ENCODE measurements at places on chromosomes 11 and 22.

GRCh38 chr11:132008872-132009271, 638.5 kb downstream of the NTM start:
- no peak for DNase-seq

DNA sequence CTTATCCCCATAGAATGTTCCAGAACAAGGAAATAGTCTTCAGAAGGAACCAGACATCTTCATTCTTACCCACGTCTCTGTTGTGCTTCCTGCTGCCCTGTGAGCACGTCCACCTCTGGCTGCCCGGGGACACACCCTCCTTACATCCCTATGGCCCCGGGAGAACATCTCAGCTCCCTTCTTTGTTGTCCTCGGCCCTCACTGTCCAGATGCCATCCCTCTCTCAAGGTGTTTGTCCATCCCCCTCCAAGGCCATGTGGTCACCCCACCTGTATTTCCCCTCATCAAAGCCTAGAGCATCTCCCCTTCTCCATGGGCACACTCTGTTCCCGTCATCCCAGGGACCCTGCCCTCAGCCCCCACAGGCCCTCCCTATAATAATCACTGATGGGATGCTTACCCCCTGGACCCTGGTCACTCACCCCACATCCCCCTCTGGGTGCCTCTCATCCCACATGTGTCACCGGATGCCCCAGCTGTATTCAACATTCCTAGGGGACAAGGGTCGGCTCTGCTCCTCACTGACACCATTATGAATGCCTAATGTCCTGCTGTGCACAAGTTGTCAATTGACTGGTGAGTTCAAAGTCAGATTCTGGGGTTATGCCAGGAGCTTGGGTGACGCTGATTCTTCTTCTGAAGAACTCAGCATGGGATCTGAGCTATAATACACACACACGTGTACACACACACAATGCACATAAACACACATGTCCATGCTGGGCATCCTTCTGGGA, 28.8 kb downstream of the IGLL5 start:
- no peak for DNase-seq

GRCh38 chr11:112175599-112175952, 264 bp downstream of the BCO2 start:
- no peak for DNase-seq

- no peak for DNase-seq
These were observed 68.7 kb downstream of the WT1 start for GRCh38 chr11:32366666-32367065.

GRCh38 chr11:32478277-32478731, 43.0 kb upstream of the WT1 start:
- no peak for DNase-seq

- DNase-seq, result no peak
These were observed 19.2 kb downstream of the PPM1F start for GRCh38 chr22:21933413-21933812.

GRCh38 chr22:23062616-23063538, 7.4 kb upstream of the GNAZ start:
- no peak for DNase-seq

DNA sequence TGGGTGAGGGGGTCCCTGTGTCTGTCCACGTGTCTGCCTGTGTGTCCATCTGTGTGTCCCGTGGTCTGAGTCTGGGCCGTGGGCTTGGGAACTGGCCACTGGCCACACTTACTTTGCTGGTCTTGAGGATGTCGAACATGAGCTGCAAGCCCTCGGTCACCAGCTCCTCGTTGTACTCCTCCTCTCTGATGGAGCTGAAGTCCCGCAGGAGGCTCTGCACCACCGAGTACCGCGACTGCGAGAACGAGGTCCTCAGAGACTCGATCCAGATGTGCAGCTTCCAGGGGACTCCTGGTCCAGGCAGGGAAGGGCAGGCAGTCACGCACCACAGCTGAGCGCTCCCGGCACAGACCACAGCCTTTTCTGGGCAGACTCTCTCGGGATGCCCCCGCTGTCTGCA, 55.4 kb downstream of the NAT10 start:
- DNase-seq, result no peak

- DNase-seq, result no peak
These were observed 39.9 kb downstream of the TRAF6 start for GRCh38 chr11:36469881-36470802.

GRCh38 chr11:68940651-68941323, 37.1 kb downstream of the IGHMBP2 start:
- DNase-seq, result no peak

DNA sequence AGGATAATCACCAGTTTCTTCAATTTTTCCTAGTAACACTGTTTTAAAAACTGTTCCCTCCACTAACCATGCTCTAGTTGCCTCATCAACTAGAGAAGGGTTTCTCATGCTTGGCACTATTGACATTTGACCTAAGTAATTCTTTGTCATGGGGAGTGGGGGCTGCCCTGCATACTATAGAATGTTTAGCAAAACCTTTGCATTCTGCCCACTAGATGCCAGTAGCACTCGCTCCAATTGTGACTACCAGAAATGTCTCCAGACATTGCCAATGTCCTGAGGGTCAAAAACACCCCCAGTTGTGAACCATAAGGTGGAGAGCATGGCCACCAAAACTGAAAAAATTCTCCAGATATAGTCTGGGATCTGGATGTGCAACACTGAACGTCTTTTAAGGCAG, 27.6 kb upstream of the BMAL1 start:
- DNase-seq, result no peak

GRCh38 chr22:31244943-31245451, 32.9 kb downstream of the LIMK2 start:
- DNase-seq, result no peak

DNA sequence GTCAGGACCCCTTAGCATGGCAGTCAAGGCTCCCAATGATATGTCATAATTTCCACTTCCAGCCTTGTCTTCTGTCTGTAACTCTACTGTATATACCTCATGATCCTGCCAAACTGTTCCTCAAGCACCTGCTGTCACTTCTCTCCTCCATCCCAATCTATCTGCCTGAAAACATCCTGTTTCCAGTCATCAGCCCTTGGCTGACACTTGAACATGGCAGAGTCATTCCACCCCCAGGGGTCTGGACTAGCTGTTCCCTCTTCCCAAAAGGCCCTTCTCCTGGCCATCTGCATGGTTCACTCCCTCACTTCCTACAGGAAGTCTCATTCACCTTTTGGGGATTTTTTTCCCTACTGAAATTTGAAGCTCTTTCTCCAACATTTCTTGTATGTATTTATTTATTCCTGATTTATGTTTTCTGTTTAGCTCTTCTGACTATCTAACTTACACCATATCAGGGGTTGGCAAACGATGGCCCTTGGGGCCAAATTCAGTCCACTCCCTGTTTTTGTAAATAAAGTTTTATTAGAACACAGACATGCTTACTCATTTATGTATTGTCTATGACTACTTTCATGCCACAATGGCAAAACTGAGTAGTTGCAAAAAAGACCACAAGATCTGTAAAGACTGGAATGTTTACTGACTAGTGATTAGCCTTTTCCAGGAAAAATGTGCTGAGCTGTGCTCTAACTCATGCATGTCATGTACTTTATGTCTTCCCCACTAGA, 278.4 kb downstream of the KIRREL3 start:
- no peak for DNase-seq

DNA sequence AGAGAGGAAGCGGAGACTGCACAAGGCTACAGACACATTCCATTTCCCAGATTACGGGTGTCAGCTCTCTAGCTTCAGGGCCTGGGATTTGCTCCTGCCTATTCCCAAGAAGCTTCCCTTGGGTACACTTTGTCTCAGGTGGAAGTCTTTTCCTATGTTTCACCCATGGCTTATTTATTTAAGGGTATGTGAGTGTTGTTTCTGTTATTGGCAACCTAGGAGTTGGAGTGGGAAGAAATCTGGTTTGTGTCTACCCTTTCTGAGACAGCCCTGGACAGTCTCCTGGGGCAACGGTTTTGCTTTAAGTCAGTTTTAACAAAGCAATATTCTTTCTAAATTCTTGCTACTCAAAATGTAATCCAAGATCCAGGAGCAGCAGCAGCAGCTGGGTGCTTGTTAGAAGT, 127.0 kb downstream of the MICAL2 start:
- DNase-seq, result no peak

DNA sequence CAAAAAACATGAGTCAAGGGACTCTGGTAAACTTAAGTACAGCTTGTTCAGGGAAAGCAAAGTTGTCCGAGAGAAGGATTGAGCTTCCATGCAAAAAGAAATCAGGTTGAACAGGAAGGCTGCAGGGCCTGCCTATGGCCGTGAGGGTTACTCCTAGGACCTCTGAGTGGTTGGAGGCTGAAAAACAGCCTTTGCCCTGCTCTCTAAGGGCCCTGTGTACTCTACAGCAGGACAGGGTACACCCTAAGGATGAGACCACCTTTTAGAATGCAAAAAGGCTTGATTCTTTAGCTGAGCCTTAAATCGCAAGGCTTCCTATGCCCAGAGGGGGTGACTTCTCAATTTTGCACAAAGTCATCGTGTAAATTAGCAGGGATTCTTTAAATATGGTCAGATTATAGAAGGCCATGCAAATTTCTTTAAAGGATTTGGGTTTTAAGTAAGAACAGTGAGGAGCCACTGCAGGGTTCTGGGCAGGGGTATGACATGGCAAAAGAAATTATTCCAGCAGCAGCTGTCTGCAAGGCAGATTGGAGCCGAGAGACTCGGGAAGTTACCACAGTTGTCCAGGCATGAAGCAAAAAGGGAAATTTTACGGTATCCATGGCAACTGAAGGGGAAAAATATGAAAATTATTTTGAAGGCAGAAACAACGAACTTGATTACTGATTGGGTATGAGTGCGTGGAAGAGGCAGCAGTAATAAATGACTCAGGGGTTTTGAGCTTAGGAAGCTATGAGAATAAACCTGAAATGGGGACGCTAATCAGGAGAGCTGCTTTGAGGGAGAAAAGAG, 91.8 kb downstream of the FAM76B start:
- no peak for DNase-seq

DNA sequence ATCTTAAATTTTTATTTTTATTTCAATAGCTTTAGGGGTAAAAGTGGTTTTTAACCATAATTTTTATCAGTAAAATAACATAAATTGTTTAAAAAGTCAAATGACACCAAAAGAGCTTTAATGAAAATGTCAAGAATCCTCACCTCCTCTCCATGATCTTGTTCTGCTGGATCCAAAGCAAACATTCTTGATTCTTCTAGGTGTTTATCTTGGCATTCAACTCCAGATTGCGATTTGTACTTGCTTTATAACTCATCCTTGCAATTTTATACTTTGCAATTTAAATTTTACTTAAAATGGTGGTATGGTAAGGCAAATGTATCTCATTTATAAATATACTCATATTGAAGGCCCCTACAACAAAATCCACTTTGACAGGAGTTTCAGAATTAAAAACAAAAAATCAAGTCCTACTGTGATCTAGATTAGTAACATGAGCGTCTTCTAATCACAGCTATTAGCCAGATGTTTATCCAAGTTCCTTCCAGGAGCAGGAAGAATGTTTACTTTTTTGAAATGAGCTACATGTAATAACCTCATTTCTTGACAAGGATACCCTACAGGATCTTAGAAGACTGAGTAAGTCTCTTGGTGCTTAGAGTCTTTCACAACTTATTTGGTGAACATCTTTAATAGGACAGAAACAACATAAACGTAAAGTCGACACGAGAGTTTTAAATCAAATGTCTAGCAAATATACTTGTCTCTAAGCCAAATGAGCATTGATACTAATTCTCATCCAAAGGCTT, 72.4 kb upstream of the CARD18 start:
- no peak for DNase-seq

GRCh38 chr11:77347948-77348347, 46.5 kb upstream of the GDPD4 start:
- no peak for DNase-seq

- no peak for DNase-seq
These were observed 113.6 kb downstream of the SIK3 start for GRCh38 chr11:116984589-116984988.

GRCh38 chr11:108278546-108278945, 55.7 kb downstream of the ATM start:
- no peak for DNase-seq

DNA sequence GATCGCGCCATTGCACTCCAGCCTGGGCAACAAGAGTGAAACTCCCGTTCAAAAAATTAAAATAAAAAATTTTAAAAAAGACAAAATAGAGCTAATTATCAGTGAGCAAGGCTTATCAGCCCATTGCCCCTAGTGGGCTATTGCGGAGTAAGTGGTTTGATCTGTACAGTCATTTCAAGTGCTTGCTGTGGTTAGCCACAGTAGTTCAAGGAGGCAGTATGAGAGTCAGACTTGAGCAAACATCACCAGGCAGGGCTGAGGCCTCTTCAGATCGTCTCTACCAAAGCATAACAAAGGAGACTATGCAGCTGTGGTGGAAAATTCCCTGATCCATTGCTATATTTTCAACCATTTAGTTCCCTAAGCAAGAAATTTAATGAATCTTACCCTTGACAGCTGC, 4.3 kb upstream of the SBF2 start:
- DNase-seq, result no peak

DNA sequence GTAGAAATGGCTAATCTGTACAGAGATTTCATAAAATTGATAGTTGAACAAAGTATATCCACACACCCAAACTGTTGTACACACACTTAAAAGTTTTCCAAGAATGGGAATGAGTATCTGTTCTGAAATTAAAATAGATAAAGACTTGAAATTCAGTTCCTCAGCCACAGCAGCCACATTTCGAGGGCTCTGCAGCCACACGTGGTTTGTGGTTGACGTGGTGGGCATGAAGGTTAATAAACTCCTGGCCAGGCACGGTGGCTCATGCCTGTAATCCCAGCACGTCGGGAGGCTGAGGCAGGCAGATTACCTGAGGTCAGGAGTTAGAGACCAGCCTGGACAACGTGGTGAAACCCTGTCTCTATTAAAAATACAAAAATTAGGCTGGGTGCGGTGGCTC, 24.0 kb downstream of the TPST2 start:
- DNase-seq, result no peak

- no peak for DNase-seq
These were observed 42.6 kb upstream of the P4HA3 start for GRCh38 chr11:74354036-74354435.

GRCh38 chr22:30205281-30206115, 41.1 kb downstream of the LIF start:
- no peak for DNase-seq

DNA sequence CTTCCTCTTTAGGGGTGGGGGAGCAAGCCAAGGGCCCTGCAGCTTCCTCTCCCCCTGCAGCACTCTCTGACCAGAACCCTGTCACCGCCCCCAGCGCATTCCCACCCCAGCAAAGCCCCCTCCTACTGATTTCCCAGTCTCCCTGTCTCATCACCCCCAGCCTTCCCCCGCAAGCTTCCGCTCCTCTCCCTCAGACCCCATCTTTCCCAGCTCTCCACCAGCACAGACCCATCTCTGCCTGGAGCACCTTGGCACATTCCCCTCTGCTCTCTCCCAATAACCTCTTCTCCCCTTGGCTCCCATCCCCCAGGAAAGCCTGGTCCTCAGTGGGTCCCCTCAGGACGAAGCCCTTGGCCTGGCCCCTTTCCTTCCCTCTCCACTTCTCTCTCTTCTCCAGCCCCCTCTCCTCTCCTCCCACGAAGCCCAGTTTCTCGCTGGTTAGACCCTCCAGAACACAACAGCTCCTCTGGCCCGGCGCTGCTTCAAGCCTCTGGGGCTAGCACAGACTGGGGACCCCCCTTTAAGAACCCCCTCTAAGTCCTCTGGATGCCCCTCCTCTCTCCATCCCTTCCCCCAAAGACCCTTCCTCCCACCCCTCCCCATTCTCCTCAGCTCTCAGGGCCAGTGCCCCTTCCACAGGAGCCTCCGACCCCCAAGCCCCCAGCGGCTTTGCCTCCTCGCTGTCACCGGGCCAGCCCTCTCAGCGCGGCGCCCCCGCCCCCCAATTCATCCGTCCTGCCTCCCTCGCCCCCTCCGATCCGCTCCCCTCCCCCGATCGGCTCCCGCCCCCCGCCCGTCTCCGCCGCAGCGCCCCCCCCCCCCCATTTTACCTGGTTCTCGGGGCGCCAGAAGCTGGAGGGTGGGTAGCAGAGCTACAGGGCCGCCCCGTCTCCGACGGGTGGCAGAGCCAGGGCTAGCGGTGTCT, 594 bp downstream of the NRXN2 start:
- no peak for DNase-seq

All from activated naive CD4-positive, alpha-beta T cell (primary cell).